ENCODE measurements at places on chromosomes 1 and 21.

- DNase-seq = no peak
Observed at GRCh38 chr1:229408458-229409037, 25.3 kb downstream of the ACTA1 start.

DNA sequence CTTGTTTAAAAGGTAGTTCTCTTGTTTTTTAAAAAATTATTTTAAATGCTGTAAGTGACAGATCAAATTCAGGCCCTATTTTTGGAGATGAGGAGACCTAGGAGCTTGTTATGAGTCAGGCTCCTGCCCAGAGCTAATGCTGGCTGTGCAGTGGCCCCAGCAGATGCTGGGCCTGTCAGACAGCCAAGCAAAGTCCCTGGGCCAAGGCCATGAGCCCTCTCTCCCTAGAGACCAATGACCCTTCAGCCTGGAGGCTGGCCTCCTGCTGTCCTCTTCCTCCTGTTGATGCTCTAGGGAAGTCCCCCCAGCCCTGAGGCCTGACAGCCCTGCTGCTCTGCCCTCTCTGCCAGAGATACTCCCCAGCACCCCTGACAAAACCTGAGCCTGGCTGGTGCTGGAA lies 128.1 kb upstream of the CTTNBP2NL start:
- no peak for DNase-seq

GRCh38 chr1:219171192-219171935 lies 2.3 kb upstream of the LYPLAL1 start:
- no peak for DNase-seq

DNA sequence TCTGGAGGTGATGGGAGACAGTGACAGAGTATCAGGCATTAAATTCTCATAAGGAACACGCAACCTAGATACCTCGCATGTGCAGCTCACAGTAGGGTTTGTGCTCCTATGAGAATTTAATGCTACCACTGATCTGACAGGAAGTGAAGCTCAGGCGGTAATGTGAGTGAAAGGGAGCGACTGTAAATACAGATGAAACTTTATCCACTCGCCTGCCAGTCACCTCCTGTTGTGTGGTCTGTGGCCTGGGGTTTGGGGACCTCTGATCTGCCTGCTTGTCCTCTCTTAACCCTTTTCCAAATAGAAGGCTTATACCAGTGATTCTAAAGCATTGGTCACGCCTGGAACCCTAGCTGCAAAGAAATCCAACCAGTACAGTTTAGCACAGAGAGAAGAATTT lies 15.3 kb downstream of the GABPA start:
- no peak for DNase-seq

GRCh38 chr1:25099343-25099951 lies 132.9 kb downstream of the SYF2 start:
- no peak for DNase-seq

DNA sequence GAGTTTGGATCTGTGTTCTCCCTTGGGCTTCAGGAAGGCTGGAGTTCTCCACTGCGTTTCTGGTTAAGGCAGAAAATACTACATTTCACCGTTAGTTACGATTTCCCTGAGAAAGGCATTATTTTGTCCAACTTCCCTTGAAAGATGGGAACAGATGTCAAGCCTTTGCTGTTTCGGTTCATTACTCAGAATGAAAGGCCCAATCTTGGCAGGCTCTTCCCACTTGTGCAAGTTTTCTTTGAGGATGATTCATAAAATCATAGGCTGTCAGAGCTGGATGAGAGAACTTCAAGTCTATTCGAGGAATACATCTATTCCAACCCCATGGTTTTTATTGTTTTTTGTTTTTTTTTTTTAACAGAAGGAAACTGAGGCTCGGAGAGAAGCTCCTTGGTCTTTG lies 205.2 kb downstream of the GRIK3 start:
- DNase-seq = no peak

DNA sequence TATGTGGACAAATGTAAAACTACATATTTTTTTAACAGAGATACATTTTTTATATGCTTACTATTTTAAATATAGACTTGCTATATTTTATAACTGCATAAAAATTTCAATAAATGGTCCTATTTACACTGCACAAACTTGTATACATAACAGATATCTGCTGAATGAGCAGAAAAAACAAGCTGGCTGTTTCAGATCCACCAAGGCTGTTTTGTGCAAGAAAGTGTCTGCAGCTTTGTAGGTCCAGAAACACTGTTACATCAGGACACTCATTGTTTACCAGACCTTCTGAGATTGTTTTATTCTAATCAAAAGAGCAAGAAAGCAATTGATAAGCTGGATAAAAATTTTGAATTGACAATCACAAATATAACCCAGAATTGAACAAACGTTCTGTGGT lies 99.3 kb downstream of the NCAM2 start:
- DNase-seq = no peak

DNA sequence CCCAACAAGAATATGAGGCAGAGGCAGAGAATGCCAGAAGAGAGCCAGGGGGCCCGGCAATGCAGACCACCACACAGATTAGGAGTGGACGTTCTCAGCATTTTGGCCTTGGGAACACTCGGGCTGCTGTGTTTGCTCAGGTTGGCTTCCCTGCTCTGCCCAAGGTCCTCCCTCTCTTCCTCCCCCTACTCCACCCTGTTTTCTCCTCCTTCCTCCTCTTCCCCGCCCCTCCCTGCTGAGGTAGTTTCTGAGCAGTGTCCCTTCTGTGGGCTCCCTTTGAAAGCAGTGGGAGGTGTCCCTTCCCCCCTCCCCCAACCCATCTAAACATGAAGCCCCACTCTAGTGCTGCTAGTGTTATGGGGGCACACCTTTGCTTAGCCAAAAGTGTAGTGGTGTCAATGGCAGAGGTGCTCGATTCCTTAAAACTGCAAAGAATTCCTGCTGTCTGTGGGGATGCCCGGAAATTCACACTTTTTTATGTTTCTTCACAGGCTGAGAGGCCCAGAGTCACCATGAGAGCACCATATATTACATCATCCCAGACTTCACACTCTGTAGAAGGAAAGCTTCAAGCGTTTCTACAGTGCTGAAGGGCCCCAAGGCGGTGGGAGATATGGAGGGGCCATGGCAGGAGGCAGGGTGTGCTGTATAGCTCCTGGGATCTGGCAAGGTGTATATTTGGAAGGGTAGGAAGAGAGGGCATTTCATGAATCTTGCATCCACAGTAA lies at the start of gene HHIPL2:
Gene HHIPL2 (minus strand): TSS at position 161 of the 728 bp plus-strand sequence. CDS start 60 bp downstream, at position 101.
- no peak for DNase-seq

DNA sequence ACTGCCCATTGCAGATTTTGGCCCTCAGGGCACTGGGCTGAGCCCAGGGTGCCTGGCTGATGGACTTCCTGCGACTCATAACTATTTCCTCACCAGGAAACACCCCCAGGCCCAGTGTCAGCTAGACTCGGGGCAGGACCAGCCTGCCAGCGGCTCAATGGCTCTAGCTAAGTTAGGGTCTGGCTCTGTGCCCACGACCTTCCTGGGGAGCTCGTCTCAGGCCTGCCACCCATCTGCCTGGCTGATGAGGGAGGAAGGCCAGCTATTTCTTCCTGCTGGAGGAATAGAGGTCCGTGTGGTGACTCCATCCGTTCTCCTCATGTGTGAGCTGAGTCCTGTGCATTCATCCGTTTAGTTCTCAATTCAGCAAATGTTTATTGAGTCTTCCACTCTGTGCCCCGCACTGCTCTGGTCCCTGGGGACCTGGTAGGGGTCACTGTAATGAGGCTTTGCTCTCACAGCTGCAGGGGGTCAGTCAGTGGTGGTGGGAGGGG lies 44.5 kb downstream of the KIRREL1 start:
- DNase-seq = no peak

GRCh38 chr1:6218375-6219164 lies 12.7 kb downstream of the RNF207 start:
- no peak for DNase-seq

DNA sequence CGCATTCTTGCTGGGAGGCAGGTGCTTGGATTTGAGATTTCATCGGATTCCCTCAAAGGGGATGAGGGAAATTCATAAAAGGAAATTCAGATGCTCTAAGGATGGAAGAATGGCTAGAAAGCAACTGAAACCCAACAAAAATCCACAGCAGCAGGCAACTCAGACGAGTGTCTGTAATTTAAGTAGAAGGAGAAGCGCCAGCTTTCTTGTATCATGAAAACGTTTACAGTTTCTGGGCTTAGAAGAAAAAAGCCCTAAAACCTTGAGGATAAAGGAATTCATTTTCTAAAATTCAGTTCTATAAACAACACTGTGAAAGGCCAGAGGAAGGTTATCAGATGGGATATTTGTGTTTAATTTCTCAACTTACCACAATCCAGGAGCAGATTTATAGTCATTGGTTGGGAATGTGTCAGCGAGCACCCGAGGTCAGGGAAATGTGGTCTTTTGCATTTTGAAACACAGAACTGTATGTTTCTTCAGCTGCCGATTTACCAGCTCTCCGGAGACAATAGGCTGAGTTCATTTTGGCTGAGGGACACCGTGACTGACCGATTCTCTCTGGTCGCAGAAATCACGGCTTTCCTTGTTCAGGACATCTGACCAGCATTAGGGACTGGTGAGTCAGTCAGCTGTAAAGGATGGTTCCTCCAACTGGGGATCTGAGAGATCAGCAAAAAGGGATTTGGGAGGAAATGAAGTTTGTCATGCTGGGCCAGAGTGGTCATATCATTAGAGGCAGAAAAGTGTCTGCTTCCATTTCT lies 111.6 kb upstream of the ERRFI1 start:
- no peak for DNase-seq

- no peak for DNase-seq
Observed at GRCh38 chr1:223242971-223243370, 99.9 kb upstream of the TLR5 start.

GRCh38 chr1:76613886-76614285 lies 253.4 kb upstream of the ST6GALNAC5 start:
- DNase-seq = no peak

DNA sequence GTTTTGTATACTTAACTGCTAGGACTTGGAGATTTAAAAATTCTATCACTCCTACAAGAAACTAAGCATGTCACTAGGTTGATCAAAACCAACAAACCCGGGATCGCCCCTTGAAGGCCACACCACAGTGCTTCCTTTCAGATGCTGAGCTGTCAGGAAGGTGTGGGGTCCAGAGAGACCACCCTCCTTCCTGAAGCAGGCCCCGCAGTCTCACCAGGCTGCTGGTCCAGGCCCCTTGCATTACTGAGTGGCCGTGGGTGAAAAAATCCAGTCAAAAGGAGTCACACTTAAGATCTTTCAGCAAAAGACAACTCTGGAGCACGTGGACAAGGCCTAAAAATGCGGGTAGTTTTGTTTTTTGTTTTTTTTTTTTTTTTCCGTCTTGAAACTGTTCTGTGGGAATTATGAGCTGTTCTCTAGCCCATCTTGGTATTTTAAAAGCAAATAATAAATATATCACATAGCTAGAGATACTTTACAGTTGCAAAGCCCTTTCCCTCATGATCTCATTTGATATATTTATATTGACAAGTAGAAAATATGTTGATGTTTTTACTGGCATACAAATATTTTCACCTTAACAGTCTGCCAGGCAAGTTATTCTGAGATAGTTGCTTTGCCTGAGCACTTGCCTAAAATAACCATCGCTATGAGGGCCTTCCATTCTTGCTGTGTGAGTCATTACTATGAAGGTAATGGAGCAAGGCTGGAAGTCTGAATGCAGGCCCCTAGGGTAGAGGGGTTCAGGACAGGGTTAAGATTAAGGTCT lies 73.1 kb upstream of the EDEM3 start:
- DNase-seq = no peak
